ENCODE measurements at places on chromosomes 6 and 20.

DNA sequence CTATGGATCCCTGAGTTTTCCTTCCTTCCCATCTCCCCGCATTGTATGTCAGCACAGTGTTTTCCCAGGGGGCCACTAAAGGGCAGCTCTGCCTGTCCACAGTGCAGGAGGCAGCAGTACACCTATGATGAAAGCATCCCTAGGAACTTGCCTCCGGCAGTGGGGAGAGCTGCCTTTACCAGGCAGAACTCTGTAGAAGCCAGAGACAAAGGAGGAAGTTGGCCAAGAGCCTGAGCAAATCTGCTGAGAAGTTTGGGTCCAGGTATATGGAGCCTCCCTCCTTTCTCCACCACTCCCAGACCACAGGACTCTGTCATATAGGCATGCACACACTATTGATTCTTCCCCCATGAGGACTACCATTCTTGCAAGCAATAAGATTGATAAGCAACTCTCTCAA lies 282.7 kb downstream of the TBC1D7 start:
- DNase-seq: no peak

DNA sequence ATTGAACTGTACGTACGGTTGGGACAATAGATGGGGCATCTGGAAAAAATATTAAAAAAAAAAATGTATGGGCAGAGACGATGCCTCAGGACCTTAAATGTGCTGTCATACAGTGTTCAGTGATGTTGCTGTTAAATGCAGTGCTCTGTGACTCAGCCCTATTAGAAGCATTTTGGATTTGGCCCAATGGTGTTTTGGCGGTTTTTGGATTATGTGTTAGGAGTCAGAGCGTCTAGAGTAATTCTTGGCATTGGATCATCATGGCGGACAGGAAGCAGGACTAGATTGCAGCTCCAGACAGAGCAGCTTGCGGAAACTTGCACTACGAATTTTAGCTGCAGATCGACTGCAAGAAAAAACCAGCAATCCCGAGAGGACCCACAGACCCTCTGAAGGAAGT lies 280.0 kb downstream of the SOX4 start:
- DNase-seq: no peak

- DNase-seq: peak; percentile 23
Observed at GRCh38 chr6:142819603-142820337, 125.2 kb downstream of the HIVEP2 start.

- DNase-seq: no peak
Observed at GRCh38 chr20:32609111-32609773, 24.1 kb upstream of the NOL4L start.

DNA sequence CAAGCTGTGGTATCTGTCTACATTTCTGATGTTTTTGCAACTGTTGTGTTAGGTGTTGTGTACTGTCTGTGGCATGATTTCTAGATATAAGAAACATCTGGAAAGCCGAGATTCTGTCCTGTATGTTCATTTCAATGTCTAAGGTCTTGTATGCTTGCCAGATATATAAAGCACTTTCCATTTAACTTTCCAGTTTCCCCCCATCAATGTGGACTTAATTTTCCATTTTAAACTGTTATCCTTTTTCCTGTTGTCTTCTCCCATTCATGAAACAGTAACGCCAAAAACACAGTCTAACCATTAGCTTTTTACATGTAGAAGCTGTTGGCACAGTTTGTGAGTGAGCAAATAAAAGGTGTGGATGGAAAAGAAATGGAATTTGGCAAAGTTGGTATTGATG lies 181.6 kb downstream of the FARS2 start:
- no peak for DNase-seq

- no peak for DNase-seq
Observed at GRCh38 chr6:67736161-67736560, 898.9 kb upstream of the ADGRB3 start.

DNA sequence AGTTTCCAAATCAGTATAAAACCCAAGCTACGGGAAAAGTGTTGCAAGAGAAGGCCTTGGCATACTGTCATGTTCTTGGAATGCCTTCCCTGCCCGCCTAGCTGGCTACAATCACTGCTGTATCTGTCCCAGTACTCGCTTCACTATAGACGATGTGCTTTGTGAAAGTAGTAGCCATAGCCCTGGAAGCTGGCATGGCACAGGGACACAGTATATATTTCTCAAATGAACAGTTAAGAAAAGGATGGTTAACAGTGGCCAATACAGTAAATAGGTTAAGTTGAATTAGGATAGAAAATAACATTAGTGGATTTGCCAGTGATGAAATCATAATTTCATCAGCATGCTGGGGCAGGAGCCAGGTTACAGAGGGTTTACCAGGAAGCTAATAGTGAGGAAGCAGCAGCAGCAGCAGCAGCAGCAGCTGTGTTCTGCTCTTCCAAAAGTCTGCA lies 499.3 kb downstream of the CDKAL1 start:
- no peak for DNase-seq

- DNase-seq: no peak
Observed at GRCh38 chr20:62717933-62718332, 9.3 kb downstream of the NTSR1 start.

GRCh38 chr6:71079677-71080076 lies 122.8 kb upstream of the B3GAT2 start:
- DNase-seq: no peak

GRCh38 chr6:76347539-76347938 lies 275.1 kb upstream of the IMPG1 start:
- no peak for DNase-seq

- no peak for DNase-seq
Observed at GRCh38 chr6:74087899-74088298, 391.9 kb downstream of the CD109 start.

GRCh38 chr6:95847061-95847460 lies 168.7 kb upstream of the FUT9 start:
- DNase-seq: no peak

DNA sequence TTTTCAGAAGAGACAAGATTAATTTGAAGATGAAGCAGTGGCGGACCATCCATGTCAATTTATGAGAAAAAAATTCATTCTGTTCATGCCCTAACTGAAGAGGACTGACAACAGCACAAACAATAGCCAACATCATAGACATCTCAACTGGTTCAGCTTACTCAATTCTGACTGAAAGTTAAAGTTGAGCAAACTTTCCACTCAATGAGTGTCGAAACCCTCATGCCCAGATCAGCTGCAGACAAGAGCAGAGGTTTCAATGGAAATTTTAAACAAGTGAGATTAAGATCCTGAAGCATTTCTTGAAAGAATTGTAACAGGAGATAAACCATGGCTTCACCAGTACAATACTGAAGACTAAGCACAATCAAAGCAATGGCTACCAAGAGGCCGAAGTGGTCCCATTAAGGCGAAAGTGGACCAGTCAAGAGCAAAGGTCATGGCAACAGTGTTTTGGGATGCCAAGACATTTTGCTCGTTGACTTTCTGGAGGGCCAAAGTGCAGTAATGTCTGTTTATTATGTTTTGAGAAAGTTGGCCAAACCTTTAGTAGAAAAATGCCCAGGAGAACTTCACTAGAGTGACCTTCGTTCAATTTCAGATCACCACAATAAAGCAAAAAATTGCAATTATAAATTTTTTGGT lies 6.1 kb upstream of the SFT2D1 start:
- no peak for DNase-seq

GRCh38 chr6:150266309-150266708 lies 102.5 kb upstream of the IYD start:
- no peak for DNase-seq

DNA sequence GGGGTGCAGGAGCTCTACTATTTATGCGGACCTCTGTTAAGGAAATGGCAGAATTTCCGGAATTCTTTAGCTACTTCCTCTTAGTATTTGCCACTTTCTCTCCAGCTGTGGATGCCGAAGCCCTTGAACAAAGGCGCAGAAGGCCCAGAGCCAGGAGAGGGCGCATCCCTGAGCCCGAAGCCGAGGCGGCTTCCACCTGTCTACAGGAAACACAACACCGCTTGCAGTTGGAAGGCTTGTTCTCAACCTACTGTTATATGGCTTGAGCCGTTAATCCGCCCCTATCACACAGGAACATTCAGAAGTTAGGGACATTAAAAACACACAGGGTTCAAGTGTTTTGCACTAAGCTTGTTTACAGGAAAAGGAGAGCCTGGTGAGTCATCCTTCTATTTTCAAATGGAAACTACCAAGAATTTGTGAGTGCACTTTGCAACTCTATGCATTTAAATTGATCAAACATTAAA lies 417.1 kb downstream of the BCKDHB start:
- no peak for DNase-seq

GRCh38 chr6:127267646-127268625 lies 1.3 kb downstream of the RNF146 start:
- no peak for DNase-seq

GRCh38 chr6:33589731-33590530 lies 9.9 kb upstream of the BAK1 start:
- peak; percentile 31 for DNase-seq

- no peak for DNase-seq
Observed at GRCh38 chr20:25532015-25532751, 53.1 kb downstream of the NINL start.

DNA sequence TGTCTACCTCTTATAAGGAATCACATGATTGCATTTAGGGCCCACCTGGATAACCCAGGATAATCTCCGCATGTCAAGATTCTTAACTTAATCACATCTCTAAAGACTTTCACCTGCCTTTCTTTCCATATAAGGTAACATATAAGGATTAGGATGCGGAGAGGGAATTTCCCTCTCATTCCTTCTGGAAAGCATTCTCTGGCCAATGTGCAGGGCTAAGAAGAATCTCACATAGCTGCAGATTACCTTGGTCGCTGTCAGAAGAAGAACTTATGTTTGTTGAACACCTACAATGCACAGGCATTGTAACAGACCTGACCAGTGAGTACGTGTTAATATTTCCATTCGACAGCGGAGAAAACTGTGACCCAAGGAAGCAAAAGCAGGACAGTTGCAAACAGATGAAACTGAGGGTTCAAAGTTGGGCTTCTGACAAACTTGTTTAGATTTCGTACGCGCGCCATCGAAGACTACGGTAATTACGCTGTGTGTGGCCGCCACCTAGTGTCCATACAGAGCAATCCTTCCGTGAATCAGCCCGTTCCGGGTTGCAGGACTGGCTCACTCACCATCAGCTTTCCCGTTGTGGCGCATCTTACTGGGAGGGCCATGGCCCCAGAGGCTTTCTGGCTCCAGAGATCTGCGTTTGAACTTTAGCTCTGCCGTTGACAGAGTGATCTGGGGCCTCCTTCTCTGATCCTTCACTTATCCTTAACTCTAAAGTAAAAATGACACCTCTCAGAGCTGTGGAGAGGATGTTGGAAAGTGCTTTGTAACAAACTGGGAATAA lies 9.5 kb downstream of the C20orf202 start:
- DNase-seq: peak; percentile 20

GRCh38 chr6:21827425-21828202 lies 234.1 kb downstream of the SOX4 start:
- DNase-seq: no peak

DNA sequence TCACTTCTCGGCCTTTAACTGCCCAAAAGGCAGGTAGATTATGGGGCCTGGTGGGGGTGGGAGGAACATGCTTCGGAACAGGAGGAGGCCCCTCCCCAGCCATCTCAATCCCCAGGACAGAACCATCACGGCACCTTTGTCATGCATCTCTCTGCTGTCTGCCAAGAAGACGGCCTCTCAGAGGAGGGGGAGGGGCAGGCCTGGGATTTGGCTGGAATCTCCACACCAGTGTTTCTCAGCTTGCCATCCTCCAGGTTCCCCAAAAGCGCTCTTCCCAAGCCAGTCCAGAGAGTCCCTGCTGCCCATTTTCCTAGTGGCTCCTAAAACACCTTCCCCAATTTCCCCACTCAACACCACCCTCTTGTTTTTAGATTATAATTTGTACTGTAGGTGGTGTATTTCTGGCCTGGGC lies 2.5 kb upstream of the POU5F1 start:
- no peak for DNase-seq

- DNase-seq: no peak
Observed at GRCh38 chr6:56652231-56652630, 9.5 kb upstream of the DST start.

- DNase-seq: no peak
Observed at GRCh38 chr6:138026342-138026741, 80.9 kb downstream of the PERP start.

DNA sequence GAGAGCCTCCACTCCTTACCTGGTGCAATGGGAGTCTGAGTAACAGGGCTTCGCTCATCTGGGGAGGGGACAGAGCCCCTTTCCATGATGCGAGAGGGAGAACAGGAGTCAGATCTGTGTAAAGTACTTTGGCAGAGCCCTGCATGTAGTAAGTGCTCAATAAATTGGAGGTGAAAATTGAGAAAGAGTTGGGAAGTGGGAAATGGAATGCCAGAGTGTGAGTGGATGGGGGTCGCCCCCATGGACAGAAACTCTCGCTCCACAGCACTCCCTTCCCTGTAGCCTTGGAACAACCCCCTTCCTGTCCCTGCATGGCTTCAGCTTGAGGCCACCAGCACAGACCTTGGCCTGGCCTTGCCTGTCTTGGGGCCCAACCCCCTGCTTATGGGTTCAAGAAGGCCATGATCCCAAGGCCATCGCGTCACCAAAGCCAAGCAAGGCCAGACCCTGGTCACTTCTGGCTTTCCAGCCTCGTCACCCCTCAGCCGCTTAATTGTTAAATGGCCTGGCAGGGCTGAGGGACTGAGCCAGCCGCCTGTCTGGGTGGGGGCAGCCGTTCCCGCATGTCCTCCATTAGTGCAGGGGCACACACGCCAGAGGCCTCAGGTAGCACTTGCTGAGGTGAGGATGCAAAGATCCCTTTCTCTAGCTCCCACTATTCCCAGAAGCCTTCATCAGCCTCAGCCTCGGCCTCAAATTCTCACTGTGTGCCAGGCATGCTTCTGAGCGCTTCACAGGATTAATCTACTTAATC lies 93.7 kb upstream of the PTPN1 start:
- DNase-seq: no peak
